ENCODE measurements at places on chromosomes 4 and X.
A peak's percentile ranks its signal among the peaks of the same experiment; 100 is the strongest.

DNA sequence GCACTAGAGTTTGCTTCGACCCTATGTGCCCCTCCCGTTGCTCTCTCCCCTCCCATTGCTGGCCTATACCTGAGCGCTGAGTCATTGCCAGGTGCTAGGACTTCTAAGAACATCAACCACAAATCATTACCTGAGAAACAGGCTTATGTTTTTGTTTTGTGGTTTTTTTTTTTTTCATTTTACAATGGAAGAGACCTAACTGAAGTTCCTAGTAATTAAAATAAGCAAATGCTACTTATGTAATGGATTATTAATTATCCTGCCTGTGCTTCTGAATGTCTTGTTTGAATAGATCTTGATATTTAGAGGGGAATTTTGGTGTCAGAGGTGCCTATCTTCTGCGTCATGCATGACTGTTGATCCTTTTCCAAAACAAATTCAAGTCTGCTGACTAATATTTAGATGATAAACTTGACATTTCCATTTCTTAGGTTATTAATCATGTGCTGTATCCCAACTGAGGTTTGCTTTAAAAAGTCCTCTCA, 275.4 kb upstream of the CPEB2 start:
- DNase-seq: no peak

GRCh38 chr4:144547678-144548298, 98.2 kb upstream of the HHIP start:
- DNase-seq: peak; percentile 26

- DNase-seq: no peak
Measured at GRCh38 chrX:13824746-13825145, 7.9 kb upstream of the GPM6B start.

DNA sequence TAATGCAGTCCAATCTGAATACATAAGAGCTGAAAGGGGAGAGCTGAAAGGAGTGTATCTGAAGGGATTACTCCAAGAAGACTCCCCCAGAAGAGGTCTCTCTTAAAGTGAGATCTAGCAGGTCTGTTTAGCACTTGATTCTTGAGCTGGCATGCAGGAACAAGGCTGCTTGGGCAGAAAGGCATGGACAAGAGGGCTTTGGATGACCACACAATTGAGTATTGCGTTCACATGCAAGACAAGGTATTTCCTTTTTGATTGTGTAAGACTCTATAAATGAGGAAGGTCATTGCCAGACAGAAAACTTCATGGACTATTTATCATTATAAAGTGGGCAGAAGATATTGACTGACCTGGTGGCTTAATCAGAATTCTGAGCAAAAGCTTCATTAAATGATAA, 145.5 kb upstream of the AFF2 start:
- DNase-seq: no peak

DNA sequence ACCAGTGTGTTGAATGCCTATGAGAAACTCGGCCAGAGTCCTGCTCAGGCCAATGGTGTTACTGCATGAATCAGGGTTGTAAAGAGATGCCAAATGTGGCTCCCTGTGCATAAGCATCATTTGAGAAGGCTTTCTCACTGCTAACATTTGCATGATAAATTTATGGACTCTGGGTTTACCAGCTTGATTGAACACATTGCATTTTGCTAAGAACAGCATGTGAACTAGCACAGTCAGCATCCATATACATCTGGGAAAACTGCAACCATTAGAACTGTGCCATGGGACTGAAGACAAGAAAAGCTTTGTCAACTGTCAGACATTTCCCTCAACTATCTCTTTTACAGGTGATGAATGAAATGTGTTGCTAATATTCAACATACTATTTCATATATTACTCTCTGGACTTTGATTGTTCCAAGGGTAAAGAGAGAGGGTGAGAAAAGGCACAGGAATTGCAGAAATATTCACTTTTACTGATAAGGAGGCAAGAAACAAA, 1427.4 kb upstream of the ADGRL3 start:
- DNase-seq: no peak

- DNase-seq: no peak
Measured at GRCh38 chr4:118849867-118850487, 14.1 kb upstream of the SEC24D start.

GRCh38 chr4:89164400-89164799, 53.1 kb downstream of the TIGD2 start:
- DNase-seq: no peak

DNA sequence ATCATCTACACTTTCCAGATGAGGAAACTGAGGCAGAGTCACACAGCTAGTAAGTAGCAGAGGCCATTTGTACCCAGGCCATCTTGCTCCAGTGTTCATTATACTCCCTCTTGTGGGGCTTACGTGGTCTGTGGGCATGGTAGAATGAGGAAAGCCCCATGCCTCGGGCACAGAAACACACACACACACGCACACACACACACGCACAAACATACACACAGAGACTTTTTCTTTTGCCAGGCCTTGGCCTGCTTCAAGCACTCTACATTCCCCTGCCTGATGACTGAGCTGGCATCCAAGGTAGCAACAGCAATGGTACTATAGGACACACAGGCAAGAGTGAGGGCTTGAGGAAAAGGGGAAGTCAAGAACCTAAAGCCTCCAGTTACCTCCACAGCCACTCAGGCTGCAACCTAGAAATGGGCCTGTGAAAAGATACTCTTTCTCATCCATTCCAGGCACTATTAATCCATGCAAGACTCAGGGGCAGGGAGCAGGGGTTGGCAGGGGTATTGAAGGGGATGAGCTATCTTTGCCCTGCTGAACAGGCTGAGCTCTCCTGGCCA, 43.6 kb downstream of the STARD8 start:
- DNase-seq: no peak

DNA sequence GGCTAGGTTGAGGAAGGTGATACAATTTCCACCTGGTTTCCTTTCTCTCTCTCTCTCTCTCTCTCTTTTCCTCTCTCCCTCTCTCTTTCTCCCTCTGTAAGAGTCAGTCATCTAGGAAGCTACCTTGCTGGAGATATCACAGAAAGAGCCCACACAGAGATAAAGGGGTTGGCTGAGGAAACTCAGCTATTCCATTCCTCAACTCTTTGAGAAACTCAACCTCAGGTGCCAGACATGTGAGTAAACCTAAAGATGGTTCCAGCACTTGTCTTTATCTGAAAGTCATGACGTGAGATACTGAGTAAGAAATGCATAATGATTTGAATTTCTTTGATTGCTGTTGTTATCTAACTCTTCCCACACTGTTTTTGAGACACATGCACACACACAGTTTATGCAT, 564.0 kb downstream of the SPOCK3 start:
- DNase-seq: no peak

All from GM12891 (cell line).